ENCODE measurements at places on chromosomes 16 and 17.
A peak's percentile ranks its signal among the peaks of the same experiment; 100 is the strongest.

- no peak for DNase-seq
Measured at GRCh38 chr16:27284865-27285675, 16.5 kb upstream of the NSMCE1 start.

GRCh38 chr17:9381068-9381467, 194.6 kb downstream of the STX8 start:
- no peak for DNase-seq

DNA sequence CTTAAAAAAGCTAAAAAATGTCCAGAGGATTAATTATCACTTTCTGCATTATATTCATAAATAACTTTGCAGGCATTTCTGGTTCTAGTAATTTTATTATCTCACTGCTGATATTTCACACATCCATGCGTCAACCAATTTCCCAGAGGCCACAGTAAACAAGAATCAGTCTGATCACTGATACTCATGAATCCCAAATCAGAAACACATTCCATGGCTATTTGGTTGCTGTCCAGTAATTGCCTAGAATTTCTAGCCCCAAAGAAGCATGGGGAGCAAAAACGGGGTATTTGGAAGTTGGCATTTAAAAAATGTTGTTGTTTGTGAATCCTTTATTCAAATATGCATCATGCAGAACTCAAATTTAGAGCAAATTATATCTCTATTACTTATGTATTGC, 244.8 kb downstream of the CDH8 start:
- no peak for DNase-seq

DNA sequence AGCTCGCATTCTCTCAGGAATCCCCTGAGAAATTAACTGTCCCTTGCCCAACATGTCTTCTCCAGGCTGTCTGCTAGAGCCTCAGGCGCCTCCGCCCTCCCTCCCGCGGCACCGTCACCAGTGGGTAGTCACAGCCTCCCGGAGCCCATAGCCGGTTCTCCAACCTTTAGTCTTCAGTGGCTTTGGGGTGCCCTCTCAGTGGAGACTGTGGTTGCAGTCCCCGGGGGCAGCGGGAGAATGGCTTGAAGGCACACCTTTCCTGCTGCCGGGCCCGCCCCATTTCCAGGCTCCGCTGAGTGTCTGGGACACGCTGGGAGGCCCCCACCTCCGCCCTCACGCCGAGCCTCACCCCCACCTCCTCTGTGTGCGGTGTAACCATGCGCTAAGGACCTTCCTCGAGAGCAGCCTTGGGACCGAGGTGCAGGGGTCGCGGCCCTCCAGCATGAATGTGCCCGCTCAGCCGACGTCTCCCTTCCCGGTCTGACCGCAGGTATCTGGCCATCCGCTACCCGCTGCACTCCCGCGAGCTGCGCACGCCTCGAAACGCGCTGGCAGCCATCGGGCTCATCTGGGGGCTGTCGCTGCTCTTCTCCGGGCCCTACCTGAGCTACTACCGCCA, 1.7 kb downstream of the GALR2 start:
- DNase-seq: no peak

DNA sequence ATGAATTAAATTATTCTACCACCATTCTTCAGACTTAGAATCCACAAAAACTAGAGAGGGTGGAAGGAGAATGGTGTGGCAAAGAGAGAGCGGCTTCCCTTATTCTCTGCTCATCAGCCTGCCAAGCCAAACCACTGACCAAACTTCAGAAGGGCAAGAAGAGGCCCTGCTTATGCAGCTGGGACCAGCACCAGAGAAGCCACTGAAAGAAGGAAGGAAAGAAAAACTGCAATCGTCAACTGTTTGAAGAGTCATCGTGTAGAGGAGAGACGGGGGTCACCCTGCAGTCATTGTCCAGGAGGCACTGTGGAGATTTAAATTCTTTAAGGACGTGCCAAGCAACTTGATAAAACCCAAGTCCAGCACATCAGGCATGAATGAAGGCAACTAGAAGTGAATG, 15.6 kb downstream of the PMP22 start:
- no peak for DNase-seq

- DNase-seq: no peak
Measured at GRCh38 chr16:24810951-24811843, 34.6 kb upstream of the SLC5A11 start.

GRCh38 chr17:58195518-58196123, 3.1 kb downstream of the EPX start:
- DNase-seq: no peak

GRCh38 chr17:41806685-41807445, 4.9 kb downstream of the P3H4 start:
- no peak for DNase-seq

DNA sequence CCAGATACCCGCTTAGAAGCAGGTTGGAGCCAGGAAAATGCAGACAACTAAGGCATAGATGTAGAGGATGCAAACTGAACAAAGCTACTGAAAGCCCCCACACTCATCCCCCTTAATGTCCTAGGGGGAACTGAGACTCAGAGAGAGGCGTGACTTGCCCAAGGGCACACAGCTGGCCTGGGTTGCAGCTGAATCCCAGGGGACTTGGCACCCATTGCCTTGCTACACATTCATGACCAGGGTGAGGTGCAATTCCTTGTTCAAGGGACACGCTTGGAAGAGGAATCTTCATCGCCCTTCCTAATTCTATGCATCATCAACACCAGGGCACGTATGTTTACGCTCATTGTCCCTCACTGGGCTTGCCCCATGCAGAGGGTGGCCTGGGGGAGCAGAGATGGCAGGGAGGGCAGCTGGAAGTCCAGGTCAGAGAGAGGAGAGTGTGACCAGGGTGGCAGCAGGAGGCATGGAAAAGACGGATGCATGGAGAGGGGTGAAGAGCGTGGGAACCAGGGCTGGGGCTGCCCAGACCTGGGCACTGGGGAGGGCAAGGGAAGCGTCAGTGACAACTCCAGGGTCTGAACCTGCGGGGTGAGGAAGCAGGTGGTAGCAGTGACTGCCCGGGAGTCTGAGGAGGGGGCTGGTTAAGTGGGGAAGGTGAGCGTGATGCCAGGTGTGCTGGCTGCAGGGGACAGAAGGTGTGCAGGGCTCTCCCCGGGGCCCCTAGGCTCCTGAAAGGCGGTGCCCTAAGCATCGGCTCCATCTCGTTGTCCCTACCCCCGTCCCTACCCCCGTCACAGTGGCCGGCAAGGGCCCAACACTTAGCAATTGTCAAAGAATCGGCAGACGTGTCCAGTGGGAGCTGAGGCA, 267.1 kb upstream of the TNRC6C start:
- no peak for DNase-seq

DNA sequence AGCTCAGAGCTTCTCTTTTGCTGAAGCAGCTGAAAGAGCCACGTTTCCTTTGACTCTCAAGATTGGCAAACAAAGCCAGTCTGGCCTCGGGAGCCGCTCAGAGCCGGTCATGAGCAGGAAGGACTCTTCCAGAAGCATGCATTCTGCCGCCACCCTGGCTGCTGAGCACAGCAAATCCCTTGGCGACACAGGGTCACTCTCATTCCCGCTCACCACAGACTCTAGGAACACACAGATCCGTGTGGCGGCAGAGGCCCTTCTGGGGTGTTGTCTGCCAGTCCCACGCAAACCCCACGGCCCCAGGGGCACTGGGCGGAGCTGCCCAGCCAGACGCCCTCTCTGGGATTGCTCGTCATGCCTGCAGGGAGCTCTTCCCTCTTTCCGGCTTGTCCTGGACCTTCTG, 157.0 kb downstream of the C16orf95 start:
- no peak for DNase-seq

- DNase-seq: no peak
Measured at GRCh38 chr17:49612726-49613125, 37.1 kb downstream of the NXPH3 start.

DNA sequence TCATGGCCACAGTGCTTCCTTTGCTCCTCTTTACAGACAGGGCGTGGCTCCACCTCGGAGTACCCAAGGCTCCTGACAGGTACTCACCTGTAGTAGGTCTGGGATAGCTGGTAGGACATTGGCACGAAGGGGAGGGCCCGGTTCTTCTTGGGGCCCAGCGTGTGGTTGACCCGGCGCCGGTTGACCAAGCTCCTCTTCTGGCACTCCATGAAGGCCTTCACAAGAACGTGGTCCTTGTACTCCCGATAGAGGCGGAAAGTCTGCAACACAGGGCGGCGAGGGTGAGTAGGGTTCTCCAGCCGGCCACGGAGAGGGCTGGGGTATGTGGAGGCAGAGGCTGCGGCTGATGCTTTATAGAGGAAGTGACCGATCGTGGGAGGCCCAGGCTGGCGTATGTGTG, 69.7 kb downstream of the IL21R start:
- DNase-seq: no peak

- DNase-seq: peak; percentile 19
Measured at GRCh38 chr17:66893382-66893781, 58.5 kb downstream of the CACNG5 start.

All from amniotic epithelial cell (primary cell).